HT1080 (cell line): ENCODE measurements at places on chromosomes 6 and 20. TPM values are rescaled to one million over a fixed set of nuclear protein-coding genes. Genes with fewer than 3 reads are reported as not detected.

Gene HLA-DOA
- not detected in 2 replicates for total RNA-seq

Gene RPL10A
- total RNA-seq, result 2,516 and 3,111 TPM in 2 replicates

DNA sequence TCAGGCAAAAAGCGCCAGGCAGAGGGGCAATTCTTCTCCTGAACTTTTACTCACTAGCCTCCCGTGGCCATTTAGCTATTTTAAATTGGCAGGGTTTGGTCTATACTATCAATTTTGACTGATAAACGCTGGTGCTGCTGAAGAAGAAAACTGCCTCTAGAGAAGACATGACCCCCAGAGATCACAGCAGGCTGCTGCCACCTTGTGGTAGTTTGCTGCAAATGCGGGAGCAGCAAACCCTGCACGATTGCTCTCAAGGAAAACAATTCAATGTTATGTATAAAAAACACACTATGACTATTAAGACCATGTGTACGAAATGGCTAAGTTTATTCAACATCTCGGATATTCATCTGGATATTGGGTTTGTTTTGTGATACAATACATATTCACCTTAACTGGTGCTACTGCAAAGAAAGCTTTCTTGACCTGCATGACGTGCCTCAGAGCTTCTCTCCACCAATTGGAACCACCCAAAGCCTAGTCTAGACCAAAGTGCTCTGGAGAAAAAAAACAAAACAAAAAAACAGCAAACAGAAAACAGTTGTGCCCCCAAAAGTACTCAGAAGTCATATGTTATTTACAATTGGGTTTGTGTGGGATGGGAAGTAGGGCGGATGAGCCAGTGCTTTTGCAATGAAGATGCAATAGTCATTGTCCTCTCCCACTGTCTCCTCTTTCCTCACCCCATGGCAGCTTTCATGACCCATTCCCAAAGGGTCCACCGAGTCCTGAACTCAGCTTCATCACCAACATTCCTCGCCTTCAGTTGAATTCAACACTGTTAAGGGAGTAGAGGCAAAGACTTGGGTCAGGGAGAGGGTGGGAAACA, 19.6 kb upstream of the IL17F start:
- DNase-seq, result peak; percentile 66

Gene ZFAND3
- total RNA-seq, result 11.3 and 18.2 TPM in 2 replicates

Gene LIME1
- total RNA-seq, result 5.8 and 10.3 TPM in 2 replicates

Gene TRIM10
- not detected in 2 replicates for total RNA-seq

GRCh38 chr20:14902432-14903089, 565.1 kb upstream of the FLRT3 start:
- DNase-seq, result no peak

GRCh38 chr20:62132421-62132820, 10.1 kb downstream of the LSM14B start:
- DNase-seq, result no peak

Gene DCDC2
- 0.27 TPM in 1 of 2 replicates, not detected in the other for total RNA-seq

GRCh38 chr6:73030791-73031782, 194.2 kb downstream of the KHDC1L start:
- no peak for DNase-seq

DNA sequence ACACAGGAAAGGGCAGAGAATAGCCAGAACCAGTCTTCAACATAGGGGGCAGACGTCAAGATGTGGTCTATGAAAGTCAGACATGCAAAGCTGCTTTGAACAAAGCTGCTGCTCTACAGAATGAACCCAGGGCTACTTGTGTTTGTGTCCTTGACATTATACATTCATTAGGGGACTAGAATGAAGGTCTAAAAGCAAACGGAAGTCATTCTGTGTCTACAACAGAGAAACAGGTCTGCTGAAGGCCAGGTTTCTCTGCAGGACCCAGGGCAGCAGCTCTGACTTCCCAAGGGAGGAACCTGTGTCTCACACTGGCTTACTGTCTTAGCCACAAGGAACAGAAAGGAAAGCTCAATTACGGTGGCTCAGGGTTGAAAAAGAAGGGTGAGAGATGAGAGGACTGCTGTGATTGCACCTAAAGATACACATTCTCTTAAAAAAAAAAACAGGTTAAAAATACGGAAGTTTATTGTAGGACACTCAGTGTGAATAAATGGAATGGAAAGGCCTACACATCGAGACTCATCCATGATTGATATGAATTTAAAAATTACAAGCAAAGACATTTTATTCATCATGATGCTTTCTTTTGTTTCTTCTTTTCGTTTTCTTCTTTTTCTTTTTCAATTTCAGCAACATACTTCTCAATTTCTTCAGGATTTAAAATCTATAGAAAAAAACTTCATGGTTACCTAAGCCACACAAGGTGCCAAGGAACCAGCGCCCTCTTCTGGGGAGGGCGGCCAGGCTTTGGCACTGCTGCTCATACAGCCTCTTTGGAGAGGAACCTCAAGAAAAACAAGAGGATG, 6.7 kb downstream of the PSMA7 start:
- peak; percentile 56 for DNase-seq

GRCh38 chr6:149510793-149511512, 26.1 kb upstream of the ZC3H12D start:
- no peak for DNase-seq

GRCh38 chr6:97014595-97014994, 90.1 kb downstream of the KLHL32 start:
- DNase-seq, result no peak

GRCh38 chr20:31908016-31908415, 37.6 kb downstream of the TTLL9 start:
- no peak for DNase-seq

DNA sequence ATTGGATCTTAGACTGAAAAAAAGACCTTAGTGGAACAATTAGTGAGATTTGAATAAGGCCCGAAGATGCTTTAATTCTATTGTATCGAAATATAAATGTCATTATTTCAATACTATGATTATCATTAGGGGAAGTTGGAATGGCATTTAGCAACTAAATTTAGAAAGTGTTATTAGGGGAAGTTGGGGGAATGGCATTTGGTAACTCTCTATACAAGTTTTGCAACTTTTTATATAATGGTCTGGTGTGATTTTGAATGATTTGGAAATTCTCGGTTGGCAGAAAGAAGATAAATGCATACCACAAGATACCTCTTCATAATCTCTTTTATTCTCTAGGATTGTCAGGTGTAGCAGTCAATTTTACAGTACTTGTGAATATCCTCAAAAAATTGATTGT, 49.2 kb downstream of the RNF144B start:
- DNase-seq, result no peak

DNA sequence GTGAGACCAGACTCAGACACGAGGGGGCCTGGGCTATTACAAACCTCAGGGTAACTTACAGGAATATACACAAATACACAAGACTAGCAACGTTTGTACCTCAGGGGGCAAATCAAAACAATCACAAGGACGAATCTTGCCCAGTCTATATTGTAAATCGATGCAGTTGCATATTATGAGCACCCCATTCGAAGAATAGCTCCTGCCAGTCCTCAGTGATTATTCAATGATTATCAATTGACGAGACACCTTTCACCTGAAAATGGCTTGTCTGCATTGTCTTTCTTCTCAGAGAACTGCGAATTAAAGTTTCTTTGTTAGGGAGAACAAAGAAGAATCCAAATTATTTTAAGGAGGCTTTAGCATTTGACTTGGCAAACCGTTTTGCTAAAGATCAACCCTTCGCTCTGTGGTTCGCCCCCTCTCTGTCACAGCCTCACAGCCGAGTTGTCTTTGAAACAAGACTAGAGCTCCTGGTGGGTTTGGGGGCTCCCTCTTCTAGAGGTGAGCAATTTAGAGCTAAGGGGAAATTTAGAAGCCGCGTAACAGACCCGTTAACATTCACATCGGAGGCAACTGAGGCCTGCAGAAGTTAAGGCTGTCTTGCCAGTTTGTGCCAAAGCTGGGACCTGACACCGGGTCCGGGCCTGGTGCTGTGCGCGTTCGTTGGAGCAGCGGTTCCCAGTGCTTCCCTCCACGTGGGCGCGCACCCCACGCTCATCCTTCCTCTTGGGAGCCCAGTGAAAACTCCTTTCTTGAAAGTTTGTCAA, 24.9 kb upstream of the MAP3K7 start:
- DNase-seq, result no peak

DNA sequence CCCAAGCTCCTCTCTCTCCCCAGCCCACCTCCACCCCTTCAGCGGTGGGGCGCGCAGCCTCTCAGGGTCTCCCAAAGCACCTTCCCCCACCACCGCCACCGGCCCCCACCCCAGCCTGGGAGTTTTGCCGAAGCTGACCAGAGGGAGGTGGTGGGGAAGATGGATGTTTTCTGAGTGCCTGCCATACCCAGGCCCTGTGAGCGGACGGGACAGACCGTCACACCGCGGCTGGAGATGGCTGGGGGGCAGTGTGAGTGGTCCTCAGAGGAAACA, 5.7 kb downstream of the C20orf204 start:
- DNase-seq, result no peak

DNA sequence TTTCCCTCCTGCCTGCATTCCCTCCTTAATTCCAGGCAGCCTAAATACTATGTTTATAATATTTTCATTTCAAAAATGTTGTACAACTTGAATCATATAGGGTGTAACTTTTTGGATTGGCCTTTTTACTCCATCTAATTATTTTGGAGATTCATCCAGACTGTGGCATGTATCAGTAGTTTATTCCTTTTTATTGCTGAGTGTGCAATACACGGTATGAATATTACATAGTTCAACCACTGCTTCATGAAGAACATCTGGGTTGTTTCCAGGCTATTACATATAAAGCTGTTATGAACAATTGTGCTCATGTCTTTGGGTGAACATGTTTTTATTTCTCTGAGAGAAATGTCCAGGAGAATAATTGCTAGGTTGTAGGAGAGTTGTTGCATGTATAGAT, 253.5 kb upstream of the SLC35B3 start:
- no peak for DNase-seq

Gene DDX43
- not detected in 2 replicates for total RNA-seq

DNA sequence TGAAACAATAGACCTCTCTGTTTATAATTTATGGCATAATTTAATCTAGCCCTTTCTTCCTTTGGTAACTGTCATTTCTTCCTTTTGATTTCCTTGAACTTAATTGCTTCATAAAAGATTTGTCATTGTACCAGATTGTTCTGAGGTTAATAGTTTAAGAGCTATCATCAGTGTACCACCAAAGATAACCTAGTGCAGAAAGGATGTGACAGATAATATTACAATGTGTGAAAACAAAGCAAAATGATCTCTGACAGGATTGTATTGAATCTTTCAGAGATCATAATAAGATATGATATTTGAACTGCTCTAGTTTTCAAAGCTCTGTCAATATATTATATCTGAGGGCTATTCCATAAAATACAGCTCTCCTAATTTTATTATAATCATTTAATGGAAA, 132.1 kb upstream of the PTCHD4 start:
- DNase-seq, result no peak

- no peak for DNase-seq
Observed at GRCh38 chr6:104431096-104431495, 428.6 kb downstream of the HACE1 start.

GRCh38 chr6:36350681-36351571, 14.2 kb upstream of the BNIP5 start:
- DNase-seq, result peak; percentile 58

GRCh38 chr6:92688342-92688741, 731.0 kb downstream of the EPHA7 start:
- DNase-seq, result peak; percentile 27

Gene TAF8
- total RNA-seq, result 18.4 and 21.1 TPM in 2 replicates

DNA sequence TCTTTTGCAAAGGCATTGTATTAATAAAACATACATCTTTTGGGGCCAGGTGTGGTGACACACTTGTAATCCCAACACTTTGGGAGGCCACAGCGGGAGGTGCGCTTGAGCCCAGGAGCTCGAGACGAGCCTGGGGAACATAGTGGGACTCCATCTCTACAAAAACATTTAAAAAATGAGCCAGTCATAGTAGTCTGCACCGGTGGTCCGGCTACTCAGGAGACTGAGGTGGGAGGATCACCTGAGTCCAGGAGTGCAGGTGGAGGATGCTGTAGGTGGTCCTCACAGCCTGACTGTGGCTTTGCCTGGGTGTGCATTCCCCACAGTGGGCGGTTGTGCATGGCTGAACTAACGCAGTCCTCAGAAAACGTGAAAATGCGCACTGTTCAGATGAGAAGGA, 162.5 kb downstream of the DLL1 start:
- no peak for DNase-seq

Gene PABPC1L
- 7.4 and 8.0 TPM in 2 replicates for total RNA-seq

Gene ME1
- 12.1 and 22.0 TPM in 2 replicates for total RNA-seq

Gene CST1
- total RNA-seq, result not detected in 2 replicates

- no peak for DNase-seq
Observed at GRCh38 chr6:157670466-157671186, 152.4 kb upstream of the SNX9 start.

Gene ADGB
- not detected in 2 replicates for total RNA-seq

GRCh38 chr6:43172104-43173007, 1.3 kb downstream of the SRF start:
- no peak for DNase-seq

Gene GMDS
- total RNA-seq, result 7.8 and 10.0 TPM in 2 replicates

Gene CDKAL1
- total RNA-seq, result 12.8 and 13.5 TPM in 2 replicates

Gene CTAGE9
- total RNA-seq, result not detected in 2 replicates

DNA sequence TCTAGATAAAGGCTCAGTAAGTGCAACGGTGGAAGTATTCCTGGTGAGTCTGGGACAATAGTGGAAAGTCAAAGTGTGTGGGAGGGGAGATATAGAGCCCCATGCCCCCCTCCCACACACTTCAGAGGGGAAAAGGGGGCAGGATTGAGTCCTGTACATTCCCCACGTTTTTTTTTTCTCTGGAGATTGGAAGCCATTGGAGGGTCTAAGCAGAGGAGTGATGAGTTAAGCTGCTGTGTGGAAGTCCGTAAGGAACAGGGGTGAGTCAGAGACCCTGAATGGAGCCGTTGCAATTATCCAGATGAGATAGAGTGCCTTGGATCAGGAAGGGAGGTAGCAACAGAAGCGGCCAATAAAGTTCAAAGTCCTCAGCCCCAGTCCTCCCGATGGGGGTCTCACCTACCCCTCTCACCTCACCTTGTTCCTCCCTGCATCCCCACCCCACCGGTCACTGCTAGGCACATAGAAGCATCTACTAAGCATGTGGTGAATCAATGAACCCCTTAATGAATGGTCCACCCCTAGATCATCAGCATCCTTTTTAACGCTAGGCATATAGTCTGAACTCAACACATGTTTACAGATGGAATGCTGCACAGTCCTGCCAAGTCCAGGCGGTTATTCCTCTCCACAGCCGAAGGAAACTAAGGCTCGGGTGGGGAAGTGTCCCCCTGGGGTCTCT, 662 bp upstream of the SLC9A8 start:
- DNase-seq, result peak; percentile 74

DNA sequence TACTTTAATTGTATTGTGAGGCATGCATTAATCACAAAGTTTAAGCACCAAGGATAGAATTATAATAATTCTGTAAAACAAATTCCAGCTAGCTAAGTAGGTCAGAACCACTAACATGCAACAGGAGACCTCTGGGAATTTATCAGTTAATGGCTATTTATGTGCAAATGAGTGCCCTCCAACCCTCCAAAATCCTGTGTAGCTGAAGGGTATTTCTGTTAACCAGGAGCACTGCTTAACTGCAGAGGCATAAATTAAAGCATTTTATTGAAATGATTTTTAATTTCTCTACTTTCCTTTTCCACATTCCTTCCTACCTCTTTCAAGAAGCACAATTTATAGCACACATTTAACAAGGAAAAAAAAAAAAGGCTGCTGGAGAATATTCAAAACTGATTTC, 77.0 kb downstream of the MMS22L start:
- DNase-seq, result no peak

Gene OR2H1
- total RNA-seq, result not detected in 2 replicates

Gene BMP7
- 0.03 TPM in 1 of 2 replicates, not detected in the other for total RNA-seq

- no peak for DNase-seq
Observed at GRCh38 chr6:28607990-28608389, 82.3 kb downstream of the GPX5 start.
